ENCODE measurements at places on chromosomes 5 and 9.

- no peak for DNase-seq
Measured at GRCh38 chr5:103259705-103260355, 1.3 kb downstream of the MACIR start.

DNA sequence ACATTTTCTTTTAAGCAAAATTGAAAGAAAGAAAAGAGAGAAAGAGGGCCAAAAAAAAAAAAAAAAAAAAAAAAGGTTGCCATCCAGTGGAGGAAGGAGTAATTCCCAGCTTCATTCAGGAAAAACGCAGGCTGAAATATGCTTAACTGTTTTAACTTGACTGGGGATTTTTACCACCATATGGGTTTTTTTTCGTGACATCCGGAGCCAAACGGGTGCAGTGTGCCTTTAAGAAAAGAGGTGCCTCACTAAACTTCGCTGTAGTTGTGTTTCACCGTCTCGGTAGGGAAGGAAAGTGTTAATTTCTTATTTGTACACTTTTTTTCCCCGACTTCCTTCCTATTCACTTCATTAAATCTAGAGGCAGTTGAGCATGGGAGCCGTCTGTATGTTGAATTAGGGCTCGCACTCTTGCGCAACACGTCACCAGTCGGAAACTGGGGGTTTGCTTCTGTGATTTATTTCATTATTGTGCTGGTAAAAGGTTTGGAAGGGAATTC lies 143.0 kb downstream of the SMARCA2 start:
- no peak for DNase-seq

GRCh38 chr5:106363578-106363977 lies 1307.2 kb downstream of the EFNA5 start:
- DNase-seq: no peak

DNA sequence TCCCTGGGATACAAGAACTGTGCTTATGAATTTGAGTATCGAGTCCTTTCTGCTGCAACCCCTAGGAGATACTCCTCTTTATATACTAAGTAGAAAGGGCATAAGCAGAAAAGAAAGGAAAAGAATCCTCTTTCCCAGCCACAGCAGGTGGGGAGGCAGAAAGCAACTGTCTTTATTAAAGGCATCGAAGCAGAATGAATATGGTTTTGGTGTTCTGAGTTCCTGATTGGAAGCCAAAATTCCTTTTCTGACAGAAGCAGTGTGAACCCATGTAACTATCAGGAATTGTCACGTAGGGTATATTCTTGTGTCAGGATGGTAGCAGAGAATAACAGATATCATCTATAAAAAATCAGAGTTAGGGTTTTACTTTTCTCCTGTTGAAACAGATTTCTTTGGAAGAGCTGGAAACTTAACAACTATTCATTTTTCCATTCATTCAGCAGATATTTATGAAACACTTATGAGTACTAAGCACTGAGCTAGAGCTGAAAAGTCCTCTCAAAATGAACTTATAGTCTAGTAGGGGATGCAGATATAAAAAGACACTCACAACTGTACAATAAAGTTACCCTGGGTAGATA lies 96.5 kb upstream of the LHFPL2 start:
- DNase-seq: no peak

GRCh38 chr5:39772307-39772706 lies 347.5 kb upstream of the DAB2 start:
- no peak for DNase-seq

DNA sequence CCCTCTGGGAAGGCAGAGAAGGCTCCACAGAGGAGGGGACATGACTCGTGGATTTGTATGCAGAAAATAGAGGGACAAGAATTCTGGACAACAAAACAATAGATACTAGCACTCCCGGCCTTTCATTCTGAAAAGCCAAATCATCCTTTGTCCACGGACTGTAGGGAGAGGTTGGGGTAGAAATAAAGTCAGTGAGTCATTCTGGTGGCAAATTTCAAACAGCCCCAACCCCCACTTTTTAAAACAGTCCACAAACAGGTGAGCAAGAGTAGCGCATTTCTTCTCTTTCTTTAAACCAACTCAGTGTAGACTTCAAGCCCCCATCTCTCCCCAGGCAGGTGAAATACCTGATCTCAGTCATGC lies 56.1 kb downstream of the PTPDC1 start:
- DNase-seq: no peak

- DNase-seq: no peak
Measured at GRCh38 chr5:149489605-149490037, 61.6 kb downstream of the CSNK1A1 start.

DNA sequence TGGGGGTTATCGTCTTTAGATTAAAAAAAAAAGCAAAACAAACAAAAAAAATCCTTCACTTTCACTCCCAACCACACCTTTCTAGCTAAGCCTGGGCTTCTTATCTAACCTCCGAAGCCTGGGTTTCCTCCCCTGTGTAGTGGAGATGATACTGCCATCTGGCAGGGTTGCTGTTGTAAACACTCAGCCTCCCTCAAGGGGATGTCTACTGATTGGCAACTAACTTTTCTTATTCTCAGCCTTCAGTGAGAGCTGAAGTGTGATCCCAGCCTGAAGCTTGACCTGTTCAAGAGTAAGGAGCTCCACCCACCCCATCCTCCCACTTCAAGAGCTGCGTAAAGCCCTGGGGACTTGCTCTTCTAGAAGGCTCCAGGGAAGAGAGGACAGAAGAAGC lies 21.5 kb upstream of the WWC1 start:
- DNase-seq: no peak

GRCh38 chr5:44402084-44402483 lies 12.9 kb upstream of the FGF10 start:
- no peak for DNase-seq

GRCh38 chr9:112894041-112894440 lies 3.4 kb upstream of the SLC46A2 start:
- no peak for DNase-seq

GRCh38 chr5:135437422-135437795 lies 9.7 kb downstream of the DCANP1 start:
- no peak for DNase-seq

GRCh38 chr5:133977161-133977787 lies 8.8 kb upstream of the C5orf15 start:
- no peak for DNase-seq

GRCh38 chr5:120465436-120465961 lies 1.4 kb downstream of the PRR16 start:
- DNase-seq: no peak

DNA sequence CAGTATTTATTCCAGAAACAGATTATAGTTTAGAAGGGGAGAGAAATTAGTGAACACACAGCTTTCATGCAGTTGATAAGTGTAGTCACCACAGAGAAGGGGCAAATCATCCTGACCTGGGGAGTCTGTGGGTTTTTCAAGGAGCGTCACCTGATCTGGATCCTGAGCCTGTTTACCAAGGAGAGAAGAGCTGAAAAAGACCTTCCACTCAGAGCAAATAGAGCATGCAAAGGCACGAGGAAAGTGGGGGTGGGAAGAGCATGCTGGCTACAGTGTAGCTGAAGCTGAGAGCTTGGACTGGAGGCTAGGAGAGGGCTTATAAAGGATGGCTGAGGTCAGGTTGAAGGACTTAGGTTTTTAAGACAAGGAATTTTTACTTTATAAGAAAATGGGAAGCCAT lies 30.4 kb downstream of the ACO1 start:
- DNase-seq: no peak

GRCh38 chr5:171032435-171032973 lies 170.7 kb downstream of the RANBP17 start:
- no peak for DNase-seq

DNA sequence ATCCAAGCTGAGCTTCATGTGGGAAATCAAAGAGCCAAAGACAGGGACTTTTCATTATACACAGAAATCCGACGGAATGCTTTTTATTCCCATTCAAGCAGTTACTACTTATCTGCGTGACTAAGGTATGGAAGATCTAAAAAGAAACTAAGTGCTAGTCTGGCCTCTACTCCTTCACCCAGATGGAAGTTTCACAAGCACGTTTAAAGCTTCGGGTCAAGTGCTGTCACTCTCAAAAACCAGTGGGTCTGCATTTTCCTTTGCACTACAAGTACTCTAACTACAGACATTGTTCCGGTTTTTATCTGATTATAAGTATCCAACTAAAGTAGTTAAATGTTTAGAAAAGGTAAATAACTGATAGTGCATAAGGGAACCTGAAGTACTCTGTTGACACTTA lies 13.7 kb upstream of the MTAP start:
- DNase-seq: no peak

DNA sequence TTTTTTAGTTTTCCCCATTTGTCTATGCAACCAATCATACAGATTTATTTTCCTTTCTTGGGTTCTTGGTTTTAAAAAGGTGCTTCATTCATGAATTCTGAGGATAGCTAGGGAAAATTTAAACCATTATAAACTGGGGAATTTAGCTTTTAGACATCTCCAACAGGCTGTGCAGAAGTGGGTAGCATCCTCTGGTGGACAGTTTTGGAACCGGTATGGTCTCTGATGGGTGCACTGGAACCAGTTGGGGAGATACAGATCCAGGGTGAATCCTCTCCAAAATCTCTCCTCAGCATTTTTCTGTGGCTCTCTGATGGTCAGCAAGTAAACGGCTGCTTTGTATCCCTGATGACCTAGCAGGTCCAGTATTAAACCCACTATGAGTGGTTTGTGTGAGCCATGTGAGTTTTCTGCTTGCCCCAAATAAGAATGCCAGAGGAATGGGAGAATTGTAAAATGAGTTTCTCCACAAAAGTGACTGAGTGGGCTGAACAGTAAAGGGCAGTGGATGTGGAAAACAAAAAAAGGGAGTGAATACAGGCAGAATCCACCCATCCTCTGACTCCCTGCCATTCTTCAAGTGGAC lies 9.1 kb upstream of the DNAJC25 start:
- DNase-seq: no peak

- no peak for DNase-seq
Measured at GRCh38 chr9:112858625-112859147, 32.0 kb downstream of the SLC46A2 start.

DNA sequence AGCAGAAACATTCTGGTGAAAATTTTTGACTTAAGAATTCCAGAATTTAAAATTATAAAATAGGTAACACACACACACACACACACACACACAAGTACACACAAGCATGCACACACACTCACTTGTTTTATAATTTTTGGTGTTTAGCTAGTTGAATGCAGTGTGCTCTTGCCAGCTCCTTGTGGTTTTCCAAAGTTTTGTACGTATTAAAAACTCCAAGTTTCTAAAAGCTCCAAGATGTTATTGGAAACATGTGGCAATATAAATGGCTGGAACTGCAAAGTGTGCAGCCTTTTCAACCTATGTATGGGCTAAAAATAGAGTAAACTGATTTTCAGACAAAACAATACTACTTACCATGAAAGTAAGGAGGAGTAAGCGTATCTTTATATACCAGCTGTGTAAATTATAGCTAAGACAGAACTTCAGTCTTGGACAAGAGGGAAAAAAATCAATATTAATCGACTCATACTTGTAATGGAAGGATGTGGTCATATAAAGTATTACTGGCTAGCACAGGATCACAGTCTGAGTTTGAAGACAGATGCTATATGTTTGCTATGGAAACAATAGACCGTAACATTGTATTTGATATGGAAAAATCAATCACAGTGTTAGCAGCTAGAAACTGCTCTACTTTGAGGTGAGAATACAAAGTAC lies 727.1 kb upstream of the GRAMD2B start:
- no peak for DNase-seq

DNA sequence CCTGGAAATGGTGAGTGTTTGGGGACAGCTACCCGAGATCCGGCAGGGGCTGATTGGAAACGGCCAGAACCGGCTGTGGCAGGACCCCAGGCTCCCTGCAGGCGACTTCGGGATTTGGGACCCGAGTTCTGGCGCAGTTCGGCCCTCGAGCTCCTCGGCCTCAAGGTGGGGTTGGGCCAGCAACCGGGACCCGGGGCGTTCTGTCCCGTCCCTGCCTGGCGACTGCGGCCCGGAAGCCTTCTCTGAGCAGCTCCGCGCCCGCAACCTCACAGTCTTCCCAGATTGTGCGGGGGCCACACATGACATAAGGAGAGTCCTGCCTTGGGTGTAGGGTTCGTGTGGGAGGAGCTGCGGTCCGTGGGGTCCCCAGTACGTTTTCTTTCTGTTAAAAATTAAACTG lies 23.2 kb upstream of the NEURL1B start:
- DNase-seq: no peak

GRCh38 chr5:32964261-32964660 lies 253.1 kb downstream of the NPR3 start:
- DNase-seq: peak; percentile 44

DNA sequence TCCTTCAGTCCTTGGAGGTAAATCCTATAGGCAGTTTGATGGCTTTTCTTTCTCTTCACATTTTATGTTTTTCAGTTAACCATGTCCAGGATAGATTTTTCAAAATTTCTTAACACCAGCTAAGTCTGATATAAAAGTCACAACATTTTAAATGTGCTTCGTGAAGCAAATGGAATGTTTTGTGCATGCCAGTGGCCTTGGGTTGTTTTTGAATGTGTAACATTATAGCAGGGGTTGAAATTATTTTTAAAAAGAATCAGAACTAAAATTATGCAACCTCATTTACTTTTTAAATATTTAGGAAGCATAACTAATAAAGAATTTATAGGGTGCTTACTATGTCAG lies 201.1 kb downstream of the ARHGEF28 start:
- DNase-seq: no peak

DNA sequence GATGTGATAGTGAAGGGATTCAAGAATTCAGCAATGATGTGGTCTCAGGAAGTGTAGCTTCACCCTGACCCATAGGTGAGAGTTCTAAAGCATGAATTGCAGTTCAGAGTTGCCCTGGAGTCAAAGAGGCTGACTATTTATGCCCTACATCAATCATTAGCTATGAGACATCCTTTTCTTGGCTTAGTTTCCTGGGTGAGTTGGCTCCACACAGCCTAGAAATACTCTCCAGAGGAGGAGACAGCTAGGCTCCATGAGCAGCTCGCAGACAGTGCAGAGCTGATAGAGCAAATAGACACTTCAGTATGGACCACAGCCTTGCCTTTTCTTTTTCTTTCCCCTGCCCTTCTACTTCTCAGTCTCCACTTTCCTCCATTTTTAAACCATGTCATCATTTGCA lies 1651.8 kb downstream of the MAT2B start:
- DNase-seq: no peak

GRCh38 chr9:132461281-132461896 lies 51.4 kb downstream of the CFAP77 start:
- no peak for DNase-seq

DNA sequence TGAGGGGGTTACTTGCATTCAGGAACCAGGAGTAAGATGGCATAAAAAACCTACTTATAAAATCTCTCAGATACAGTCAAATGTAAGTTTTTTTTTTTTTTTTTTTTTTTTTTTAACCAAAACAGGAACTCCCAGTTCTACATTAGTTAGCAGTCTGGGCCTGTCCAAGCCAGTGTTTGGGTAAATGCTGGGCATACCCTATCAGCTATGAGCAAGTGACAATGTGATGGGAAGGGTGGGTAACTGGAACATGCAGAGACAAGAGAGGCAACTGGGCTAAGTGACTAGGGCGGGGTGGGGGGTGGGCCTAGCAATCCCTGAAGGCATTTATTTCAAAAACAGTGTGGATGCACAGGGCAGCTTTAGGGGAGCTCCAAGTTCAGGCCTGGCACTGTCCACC lies 2.3 kb downstream of the NMRK1 start:
- no peak for DNase-seq

- no peak for DNase-seq
Measured at GRCh38 chr5:121432-121831, 29.5 kb downstream of the PLEKHG4B start.
